Posterior vena cava (tissue), 2 donors: ENCODE measurements at places on chromosomes 7 and 10. TPM values are rescaled to one million over a fixed set of nuclear protein-coding genes. Genes with fewer than 3 reads are reported as not detected.
A peak's percentile ranks its signal among the peaks of the same experiment; 100 is the strongest.

The GIMAP2 gene
- 12.2 TPM for total RNA-seq

The C10orf105 gene
- 0.23 TPM for total RNA-seq

The IDI2 gene
- not detected for total RNA-seq

The NAT16 gene
- total RNA-seq = not detected

The RTKN2 gene
- total RNA-seq = 0.14 TPM

The C10orf53 gene
- total RNA-seq = not detected

DNA sequence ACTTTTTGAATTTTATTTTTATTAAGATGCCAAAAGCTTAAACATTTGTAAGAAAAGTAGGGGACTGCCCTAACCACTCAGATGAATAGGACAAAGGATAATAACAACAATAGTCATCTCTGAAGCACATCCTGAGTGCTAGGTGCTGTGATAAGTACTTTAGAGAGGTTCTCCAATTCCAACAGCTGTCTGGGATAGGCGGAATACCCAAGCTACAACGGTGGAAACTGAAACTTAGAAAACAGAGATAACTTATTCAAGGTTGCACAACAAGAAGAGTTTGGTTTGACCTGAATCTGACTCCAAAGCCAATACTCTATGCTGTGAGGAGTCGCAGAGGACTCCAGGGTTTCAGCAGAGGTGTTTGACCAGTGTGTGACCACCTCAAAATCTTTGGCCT, 2.0 kb downstream of the RTKN2 start:
- no peak for DNase-seq

DNA sequence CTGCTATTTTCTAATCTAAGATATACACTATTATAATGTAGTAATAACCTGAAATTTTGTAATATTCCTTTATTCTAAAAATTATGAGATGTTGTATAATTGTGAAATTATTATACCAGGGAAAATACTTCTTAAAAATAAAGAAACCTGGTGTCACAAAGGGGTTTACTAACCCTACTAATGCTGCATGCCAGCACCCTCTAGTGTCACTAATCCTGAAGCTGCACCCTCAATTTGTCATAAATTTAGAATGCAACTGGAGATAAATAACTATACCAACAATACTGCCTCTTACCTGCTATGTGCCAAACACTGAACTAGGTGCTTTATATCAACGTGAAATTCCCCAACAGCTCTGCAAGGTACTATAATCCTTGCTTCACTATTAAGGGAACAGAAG, 30.8 kb downstream of the TM9SF3 start:
- no peak for DNase-seq

DNA sequence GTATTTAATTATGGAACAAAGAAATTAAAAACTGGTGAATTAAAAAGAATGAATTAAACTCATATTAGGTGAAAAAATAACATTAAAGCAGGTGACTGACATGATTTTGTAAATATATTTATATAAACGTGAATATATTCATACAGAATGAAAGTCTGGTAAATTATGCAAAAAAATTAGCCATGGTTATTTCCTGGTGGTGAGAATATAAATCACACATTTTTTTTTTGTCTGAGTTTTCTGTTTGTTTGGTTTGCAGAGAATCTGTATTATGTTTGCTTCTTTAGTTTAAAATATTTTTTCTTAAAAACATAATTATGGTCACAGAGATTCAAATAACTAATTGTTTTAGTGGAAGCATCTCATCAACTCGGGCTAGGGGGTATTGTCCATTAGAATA, 73.0 kb upstream of the CSTF2T start:
- DNase-seq = no peak

GRCh38 chr10:48193556-48193955, 80.9 kb downstream of the FRMPD2 start:
- DNase-seq = no peak

- no peak for DNase-seq
Observed at GRCh38 chr7:28560767-28561166, 148.4 kb downstream of the CREB5 start.

- DNase-seq = no peak
Observed at GRCh38 chr10:34109495-34109894, 705.6 kb downstream of the PARD3 start.

GRCh38 chr10:44070282-44070681, 314.6 kb downstream of the CXCL12 start:
- DNase-seq = no peak

DNA sequence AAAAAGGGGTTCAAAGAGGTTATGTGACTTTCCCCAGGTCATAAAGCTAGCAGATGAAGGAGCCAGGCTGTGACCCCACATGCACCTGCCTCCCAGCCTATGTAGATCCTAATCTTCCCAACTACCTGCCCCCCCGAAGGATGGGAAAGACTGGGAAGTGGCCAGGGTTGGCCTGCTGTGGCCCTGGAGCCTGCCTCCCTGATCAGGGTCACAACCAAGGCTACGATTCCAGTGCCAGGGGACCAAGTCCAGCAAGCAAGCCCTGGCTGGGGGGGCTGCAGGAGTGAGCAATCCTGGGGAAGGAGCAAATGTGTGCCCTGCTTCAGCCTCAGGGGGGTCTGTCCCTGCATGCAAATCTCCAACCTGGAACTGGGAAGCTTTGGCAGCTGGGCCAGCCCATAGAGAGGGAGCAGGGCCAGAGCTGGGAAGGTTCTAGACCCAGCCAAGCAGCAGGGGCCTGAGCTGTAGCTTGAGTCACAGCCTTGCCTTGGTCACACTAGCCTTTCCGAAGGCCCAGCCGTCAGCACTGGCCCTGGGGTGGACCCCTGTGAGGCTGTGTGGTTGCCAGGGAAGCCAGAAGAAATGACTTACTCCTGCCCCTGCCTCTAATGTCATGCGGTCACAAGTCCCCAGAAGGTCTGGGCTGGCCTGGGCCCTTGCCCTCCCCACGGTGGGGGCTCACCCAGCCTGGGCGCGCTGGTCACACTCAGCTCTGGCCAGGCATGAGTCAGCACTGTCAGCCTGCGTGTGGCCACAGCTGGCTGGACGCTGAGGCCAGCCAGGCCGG, 96.4 kb upstream of the ZMIZ1 start:
- peak; percentile 96 for DNase-seq

GRCh38 chr10:127320176-127320575, 123.8 kb upstream of the INSYN2A start:
- DNase-seq = no peak

DNA sequence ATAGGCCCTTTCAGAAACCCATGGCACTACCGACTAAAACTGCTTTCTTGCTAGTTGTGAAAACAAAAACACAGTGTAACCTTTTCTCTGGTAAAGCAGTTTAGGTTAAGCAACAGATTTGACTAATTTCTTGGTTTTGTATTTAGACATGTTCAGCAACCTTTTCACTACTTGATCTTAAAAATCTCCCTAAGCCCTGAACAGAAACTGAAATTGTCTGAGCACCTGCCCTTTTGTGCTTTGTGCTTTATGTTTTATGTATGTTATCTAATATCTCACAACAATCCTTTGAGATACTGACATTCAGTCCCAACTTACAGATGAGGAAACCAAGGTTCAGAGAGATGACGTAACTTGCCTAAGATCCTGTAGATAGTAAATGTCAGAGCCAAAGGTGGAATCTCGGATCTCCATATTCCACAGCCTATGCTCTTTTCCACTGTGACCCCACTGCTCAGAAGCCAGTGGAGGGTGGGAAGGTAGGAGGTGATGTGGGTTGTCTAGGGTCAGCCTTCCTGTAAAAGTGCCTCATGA, 146.6 kb downstream of the LCOR start:
- DNase-seq = no peak
